ENCODE measurements at places on chromosomes 5 and 9.

- peak; percentile 89 for DNase-seq
Measured at GRCh38 chr9:37953775-37954437, 50.0 kb upstream of the SLC25A51 start.

DNA sequence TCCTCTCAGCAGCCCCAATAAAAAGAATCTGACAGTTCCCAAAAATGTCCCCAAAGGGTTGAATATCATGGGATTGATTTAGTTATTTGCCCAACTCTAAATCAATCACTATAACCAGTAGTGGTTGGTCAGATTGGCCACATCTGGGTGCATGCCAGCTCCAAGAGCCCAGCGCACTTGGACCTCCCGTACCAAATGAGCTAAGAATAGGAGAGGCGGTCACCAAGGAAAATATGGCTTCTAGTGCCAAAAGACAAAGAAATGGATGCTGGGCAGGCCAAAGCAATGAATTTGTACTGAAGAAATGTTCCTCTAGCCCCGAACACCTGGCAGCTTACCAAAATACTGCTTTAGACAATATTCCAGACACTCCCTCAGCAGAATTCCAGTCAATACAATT, 80.3 kb downstream of the RCL1 start:
- no peak for DNase-seq

DNA sequence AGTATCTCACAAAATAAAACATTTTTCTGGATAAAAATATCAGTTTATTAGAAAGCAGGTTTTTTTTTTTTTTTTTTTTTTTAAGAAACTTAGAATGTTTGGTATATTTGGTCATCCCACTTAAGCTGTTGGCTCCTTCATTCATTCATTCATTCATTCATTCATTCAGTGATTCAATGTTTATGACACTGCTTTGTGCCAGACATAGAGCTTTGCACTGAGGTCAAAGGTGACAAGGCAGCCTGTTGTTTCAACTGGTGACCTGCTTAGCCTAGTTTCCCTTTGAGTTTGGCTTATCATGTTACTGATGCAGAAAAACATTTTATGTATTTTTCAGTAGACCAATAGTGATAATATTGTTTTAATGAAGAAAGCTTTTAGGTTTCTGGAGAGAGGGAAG, 23.5 kb downstream of the CPEB4 start:
- DNase-seq = no peak

GRCh38 chr5:97888439-97888838, 705.4 kb upstream of the RIOK2 start:
- no peak for DNase-seq

DNA sequence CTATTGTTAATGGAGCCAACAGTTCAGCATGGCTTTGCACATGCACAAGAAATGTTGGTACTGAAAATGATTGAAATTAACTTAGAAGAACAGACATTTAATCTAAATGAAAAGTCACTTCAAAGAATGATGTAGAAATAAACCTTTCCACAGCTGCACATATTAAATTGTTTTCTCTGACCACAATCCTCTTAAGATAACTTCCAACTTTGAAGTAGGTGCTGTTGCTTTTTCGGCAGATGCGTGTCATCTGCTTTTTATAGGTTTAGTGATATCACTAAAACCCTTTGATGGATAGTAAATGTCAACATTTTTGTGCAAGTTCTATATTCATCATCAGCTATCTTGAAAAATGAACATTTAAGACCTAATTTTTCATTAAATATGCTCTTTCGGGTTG, 25.3 kb upstream of the SLC1A3 start:
- no peak for DNase-seq

DNA sequence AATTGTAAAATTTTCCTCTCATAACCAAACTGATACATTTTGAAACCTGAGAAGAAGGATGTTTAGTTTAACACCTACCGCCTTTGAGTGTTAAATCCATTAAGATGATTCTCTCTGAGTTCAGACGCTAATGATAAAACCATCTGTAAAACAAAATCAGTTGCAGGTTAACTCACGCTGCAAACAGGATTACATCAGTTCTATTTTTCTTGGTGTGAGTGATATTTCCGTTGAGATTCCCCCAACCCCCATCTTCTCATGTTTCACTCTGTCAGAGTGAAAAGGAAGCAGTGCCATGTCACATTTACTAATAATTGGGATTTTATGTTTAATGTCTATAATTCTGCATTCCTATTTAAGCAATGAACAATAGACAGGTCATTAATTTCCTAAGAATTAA, 146.5 kb downstream of the FANCC start:
- DNase-seq = peak; percentile 90

DNA sequence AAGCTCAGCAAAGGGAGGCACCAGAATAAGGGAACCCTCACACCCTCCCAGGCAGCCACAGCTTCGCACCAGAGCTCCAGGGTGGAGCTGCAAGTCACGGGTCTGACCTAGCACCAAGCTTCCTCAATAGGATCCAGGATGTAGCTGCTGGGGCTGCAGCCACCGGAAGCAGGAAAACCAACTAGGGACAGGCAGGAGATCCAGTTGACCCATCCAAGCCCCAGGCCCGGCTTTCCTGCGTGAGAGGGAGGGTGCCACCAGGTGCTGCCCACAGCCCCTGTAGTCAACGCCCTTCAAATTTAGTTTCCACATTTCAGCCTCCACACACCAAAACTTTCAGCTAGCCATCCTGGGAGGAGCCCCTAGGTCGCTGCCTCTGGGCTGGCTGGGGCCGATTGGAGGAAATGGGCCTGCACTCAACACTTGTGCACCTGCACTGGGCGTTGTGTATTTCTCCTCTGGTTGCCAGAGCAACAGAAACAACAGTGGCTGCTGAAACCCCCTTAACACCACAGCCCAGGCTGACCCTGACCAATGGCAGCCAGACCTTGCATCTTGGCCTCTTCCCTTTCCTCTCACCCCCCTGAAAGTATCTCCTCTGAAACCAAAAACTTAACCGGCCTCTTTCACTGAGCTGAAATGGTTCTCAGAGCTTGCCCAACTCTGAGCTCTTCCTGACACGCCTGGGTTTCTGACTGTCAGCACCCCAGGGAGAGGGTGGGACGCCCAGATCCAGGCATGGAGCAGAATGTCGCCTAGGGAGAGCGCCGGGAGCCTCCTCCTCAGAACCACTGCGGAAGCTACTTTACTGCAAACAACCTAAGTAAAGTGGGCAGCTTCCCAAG, 226.5 kb upstream of the MAP3K1 start:
- DNase-seq = peak; percentile 51

Data from activated CD4-positive, alpha-beta T cell treated with anti-CD3 and anti-CD28 coated beads, Interleukin-10, Interleukin-2, amounts not matched to agents 100 ng/mL and 50 ng/mL, durations not matched to agents 16 hours and 8 hours (primary cell).